Endothelial cell (in vitro differentiated cells): ENCODE measurements at places on chromosomes 11 and 22.
A peak's percentile ranks its signal among the peaks of the same experiment; 100 is the strongest.

DNA sequence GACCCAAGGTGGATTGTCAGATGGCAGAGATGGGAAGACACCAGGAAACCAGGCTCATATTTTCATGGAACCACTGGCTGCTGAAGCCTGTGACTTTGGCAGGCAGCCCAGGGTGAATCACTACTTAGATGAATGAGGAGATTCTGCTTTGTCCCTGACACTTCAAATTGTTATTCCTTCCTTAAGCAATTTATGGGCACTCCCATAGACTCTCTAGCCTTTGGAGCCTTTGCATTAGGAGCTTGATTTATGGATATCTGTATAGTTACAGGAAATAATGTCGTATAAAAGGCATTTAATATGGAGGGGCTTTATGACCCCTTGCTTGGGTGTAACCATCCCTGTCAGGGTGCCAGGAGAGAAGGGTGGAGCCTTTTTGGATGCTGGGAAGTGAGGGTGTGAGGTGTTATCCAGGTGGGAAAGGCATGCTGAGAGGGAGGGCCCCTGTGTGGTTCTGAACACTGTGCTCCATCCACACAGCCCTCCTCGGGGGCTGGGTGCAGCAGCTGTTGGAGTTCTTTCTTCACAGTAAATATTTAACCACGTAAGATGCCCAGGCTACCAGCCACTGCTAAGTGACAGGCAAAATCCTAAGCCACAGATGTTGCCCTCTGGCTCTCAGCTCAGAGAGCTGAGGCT is 35.3 kb downstream of the IL18 start:
- no peak for DNase-seq

- no peak for DNase-seq
Measured at GRCh38 chr11:85682330-85683305, 3.4 kb downstream of the CCDC89 start.

GRCh38 chr11:35938231-35938630 is 5.6 kb upstream of the LDLRAD3 start:
- DNase-seq = no peak

GRCh38 chr11:36130401-36130800 is 158.8 kb downstream of the COMMD9 start:
- no peak for DNase-seq

DNA sequence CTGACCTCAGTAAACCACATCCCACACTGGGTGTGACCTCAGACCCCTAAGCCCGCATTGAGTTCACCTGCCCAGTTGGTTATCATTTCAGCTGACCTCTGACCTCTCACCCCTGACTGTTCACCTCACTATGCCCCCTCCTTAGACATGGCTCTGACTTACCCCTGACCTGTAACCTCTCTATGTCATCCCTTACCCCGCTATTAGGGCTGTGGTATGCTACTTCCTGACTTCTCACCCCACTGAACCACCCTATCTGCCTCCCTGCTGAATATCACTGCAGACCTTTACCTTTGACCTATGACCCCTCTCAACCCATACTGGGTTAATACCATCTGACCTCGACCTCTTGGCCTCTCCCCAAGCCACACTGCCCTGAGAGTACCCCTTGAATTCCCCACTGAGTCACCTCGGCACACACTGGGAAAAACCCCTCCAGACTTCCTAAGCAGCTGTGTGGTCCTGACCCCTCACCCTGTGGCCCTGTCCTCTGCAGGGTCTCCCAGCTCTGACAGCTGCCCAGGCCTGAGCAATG is 8.3 kb downstream of the PLCB3 start:
- no peak for DNase-seq

- no peak for DNase-seq
Measured at GRCh38 chr11:117107701-117108590, 9.7 kb upstream of the SIK3 start.

DNA sequence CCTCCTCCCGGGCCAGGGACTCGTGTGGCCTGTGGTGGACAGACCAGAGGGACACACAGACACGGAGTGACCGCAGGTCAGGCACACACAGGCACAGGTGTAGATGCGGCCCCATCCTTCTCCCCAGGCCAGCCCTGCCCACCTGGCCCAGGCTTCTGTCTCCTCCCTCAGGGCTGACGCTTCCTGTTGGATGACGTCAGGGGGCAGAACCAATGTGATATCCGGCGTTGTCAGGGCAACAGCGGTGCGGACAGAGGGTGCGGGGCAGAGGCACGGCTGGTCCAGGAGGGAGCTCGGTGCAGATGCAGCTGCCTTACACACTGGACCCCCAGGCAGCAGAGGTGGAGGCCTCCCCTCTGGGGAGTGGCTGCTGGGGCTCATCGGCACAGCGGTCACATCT is 2.9 kb upstream of the TUBGCP6 start:
- peak; percentile 60 for DNase-seq

- DNase-seq = no peak
Measured at GRCh38 chr11:116813781-116814471, 9.2 kb downstream of the APOA4 start.

- no peak for DNase-seq
Measured at GRCh38 chr11:44652901-44653644, 73.7 kb upstream of the TSPAN18 start.

GRCh38 chr11:92837595-92837994 is 131.9 kb upstream of the MTNR1B start:
- no peak for DNase-seq

DNA sequence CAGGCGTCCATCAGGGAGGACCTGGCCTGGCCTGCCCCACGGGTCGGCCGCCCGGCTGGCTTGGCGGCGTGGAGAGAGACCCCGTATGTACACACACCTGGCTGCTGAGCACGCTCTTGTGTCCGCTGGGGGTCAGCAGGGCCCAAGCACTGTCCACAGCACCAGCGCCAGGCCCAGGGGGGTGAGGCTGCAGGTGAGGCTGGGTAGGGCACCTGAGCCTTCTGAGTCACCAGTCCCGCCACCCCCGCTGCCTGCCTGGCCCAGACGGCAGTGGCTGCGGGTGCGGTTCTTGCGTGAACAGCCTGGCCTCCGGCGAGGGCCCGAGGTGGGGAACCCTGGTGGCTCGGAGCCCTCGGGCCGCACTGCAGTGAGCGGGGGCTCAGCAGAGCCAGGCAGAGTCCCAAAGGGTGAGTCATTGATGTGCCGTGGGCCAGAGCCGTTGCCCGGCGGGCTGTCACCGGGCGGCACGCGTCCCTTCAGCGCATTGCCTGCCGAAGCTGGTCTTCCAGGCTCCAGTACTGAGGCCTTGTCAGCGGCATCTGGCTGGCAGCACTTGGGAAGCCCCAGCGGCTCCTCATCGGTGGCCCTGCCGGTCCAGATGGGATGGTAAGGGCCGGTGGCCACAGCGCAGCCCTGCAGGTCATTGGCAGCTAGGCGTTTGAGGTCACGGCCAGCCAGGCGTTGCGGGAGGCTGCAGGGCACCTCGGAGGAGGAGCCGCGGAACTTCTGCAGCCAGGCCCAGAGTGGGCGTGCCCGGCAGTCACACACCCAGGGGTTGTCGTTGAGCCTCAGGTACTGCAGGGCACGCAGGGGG is 26.3 kb downstream of the RTN4R start:
- DNase-seq = no peak

GRCh38 chr11:31955838-31956237 is 135.0 kb upstream of the RCN1 start:
- no peak for DNase-seq

DNA sequence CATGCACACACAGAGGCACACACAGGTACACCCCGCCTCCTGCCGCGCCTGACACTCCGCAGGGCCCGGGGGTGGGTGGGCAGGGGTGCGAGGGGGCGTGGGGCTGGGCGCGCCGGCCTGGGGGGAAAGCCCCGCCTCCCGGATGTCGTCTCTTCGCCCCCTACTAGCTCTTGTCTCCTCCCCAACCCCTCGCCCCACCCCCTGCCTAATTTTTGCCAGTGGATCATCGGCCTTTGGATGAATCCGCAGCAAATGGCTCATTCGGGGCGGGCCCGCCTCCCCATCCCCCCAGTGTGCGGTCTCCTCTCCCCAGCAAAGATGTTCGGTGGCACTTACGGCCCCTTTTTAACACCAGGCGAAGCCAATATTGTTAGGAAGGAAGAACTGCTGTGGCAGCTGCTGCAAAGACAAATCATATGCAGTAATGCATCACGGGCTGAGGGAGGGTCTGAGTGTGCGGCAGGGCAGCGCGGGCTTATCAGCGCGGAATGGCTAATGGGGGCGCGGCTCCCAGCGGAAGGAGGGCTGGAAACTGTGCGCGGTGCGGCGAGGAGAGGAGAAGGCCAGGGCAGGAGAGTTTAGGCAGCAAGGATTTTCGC is 13.4 kb upstream of the NECTIN1 start:
- DNase-seq = no peak

- no peak for DNase-seq
Measured at GRCh38 chr11:32105871-32106560, 15.1 kb downstream of the RCN1 start.

DNA sequence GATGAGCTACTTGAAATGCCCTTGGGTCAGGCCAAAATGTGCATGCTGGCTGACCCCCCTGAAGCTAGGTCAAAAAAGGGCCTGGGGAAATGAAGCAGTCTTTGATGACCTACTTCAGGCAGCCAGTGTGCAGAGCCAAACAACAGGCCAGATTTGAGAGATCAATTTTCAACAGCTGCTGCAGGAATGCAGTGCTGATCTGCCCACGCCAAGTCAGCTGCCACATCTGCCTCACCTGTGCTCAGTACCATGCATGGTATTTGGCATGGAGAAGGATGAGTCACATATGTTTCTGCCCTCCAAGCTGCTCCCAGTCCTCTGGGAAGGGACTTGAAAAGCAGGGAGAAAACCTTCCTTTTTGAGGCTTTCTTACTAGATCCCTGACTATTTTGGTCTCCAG is 35.8 kb downstream of the MTNR1B start:
- no peak for DNase-seq

- no peak for DNase-seq
Measured at GRCh38 chr11:34603129-34604001, 17.5 kb upstream of the EHF start.

DNA sequence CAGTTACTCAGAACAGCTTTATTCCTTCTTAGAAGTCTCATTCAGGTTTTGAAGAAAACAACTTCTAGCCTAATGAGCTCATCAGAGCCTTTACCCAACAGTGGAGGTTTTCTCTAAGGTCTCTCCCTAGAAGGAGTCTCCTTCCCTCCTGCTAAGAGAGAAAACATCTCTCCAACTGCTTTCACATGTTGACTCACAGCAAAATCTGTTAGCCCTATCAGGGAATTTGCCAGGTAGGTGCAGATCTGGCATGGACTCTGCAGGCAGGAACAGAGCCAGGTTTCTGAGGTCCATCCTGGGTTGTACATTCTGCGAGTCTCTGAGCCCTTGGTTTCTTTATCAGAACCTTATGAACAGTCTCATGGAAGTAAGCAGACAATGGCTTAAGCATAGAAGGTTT is 214.4 kb downstream of the HIPK3 start:
- no peak for DNase-seq

DNA sequence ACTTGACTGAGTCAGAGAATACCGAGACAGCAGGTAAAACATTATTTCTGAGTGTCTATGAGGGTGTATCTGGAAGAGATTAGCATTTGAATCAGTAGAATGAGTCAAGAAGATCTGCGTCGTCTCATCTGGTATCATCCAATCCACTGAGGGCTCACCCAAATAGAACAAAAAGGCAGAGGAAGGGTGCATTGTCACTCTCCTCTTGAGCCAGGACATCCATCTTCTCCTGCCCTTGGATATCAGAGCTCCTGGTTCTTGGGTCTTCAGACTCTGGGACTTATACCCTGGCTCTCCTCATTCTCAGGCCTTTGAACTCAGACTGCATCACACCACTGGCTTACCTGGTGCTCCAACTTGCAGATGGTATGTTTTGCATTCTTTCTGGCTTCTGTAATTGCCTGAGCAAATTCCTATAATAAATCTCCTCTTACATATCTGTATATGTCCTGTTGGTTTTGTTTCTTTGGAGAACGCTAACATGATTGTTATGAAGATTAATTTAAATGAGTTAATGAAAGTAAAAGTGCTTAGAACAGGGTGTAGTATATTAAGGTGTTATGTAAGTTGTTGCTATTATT is 49.3 kb downstream of the ME3 start:
- DNase-seq = no peak

DNA sequence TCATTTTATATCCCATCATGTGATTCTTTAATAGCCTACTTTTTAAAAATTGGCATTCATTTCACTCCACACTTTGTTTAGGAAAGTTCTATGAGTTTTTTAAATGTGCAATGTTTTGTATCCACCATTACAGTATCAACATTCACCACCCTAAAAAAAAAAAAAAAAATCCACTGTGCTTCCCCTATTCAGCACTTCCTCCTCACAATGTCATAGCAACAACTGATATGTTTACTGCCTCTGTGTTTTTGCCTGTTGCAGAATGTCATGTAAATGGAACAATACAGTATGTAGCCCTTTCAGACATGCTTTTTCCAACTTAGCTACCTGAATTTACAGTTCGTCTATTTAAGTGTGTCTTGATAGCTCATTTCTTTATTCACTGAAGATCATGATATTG is 754.2 kb downstream of the FAM181B start:
- DNase-seq = no peak

- no peak for DNase-seq
Measured at GRCh38 chr11:113059548-113059947, 98.3 kb downstream of the NCAM1 start.

DNA sequence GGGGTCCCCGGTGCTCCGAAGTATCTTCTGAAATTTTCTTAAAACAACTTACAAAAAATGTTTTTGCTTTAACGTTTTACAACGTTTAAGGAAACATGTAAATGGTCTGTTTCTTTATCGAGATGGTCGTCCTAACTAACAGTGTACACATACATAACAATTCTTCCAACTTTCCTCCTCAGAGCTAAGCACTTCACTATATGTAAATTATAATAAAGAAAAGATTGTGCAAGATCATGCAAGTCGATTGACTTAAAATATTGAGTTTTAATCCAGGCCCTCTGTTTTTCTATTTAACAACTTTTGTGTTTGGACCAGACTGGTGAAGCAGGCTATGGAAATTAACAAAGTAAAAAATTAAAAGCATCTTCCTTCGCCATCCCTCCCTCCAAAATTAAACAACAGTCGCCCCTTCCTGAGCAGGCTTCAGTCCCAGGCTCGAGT is 4.9 kb downstream of the ALX4 start:
- no peak for DNase-seq

DNA sequence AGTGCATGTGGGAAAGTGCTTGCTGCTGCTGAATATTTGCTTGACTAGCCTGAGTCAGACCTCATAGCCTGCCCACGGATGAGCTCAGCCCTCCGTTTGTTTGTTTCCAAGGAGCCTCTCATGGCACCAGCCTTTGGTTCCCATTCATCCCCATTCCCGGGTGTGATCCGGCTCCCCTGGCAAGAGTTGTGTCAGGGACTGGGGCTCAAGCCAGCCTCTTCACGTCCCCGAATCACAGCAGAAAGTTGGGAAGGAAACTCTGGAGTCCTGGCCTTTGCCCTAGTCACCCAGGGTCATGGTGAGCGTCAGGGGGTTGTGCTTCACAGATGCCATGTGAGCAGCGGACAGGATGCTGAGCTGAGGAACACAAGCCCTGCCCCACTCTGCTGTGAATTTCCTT is 13.8 kb downstream of the SEC14L3 start:
- DNase-seq = no peak

DNA sequence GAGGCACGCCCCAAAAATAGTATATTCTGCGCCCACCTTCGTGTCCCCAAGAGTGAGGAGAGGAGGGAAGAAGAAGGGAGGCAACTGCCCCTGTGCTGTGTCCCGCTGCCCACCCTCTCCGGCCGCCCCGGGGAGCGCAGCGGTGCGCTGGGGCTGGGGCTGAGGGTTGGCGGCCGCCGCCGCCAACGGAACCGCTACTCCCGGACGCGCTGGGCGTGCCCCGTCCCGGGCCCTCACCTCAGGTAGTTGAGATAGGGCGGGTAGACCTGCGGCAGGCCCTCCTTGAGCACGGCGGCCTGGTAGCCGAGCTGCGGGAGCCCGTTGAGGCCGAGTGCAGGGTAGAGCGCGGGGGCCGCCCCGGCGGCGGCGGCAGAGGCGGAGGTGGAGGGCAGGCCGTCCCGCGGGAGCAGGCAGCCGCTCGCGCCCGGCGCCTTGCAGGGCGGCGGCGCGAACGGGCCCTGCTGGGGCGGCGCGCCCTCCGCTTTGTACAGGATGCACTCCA is 2.4 kb downstream of the PGR start:
- DNase-seq = peak; percentile 29
